ENCODE measurements at places on chromosomes 5 and 9.

DNA sequence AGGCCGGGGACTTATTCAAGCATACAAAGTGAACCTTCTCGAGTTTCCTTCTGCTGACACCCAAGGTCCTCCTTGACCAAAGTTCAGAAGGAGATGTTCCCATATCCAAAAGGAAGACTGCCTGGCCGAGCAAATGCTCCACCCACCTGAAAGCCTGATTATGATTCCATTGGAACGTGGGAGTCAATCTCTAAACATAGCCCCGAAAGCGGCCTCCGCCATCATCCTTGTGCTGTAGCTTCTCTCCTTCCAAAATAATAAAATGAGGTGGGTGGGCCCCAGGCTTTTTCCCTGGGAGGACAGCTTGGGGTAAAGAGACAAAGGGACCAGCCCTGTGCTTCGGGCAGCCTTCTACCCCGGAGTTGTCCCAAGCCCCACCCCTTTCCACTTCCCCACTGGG lies 355.6 kb upstream of the SLC30A5 start:
- DNase-seq, result no peak

DNA sequence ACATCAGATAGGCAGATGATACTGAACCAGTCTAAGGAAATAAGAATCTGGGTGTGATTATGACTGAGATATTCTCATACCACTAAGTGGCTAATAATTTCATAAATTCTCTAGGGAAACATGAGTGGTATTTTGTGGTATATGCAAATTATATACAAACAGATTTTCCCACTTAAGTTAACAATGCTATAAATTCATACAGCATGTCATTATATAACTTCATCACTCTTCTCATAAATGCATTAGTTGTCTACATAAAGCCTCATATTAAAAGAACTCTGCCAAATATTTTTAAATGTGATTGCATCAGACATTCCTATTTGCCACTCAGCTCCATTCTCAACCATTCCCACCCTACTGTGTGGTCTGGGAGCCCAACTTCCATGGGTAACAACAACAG lies 226.5 kb downstream of the TLE1 start:
- DNase-seq, result no peak

GRCh38 chr5:150561571-150562275 lies 53.8 kb downstream of the NDST1 start:
- no peak for DNase-seq

GRCh38 chr5:157109744-157110143 lies 900 bp upstream of the HAVCR2 start:
- peak; percentile 68 for DNase-seq

DNA sequence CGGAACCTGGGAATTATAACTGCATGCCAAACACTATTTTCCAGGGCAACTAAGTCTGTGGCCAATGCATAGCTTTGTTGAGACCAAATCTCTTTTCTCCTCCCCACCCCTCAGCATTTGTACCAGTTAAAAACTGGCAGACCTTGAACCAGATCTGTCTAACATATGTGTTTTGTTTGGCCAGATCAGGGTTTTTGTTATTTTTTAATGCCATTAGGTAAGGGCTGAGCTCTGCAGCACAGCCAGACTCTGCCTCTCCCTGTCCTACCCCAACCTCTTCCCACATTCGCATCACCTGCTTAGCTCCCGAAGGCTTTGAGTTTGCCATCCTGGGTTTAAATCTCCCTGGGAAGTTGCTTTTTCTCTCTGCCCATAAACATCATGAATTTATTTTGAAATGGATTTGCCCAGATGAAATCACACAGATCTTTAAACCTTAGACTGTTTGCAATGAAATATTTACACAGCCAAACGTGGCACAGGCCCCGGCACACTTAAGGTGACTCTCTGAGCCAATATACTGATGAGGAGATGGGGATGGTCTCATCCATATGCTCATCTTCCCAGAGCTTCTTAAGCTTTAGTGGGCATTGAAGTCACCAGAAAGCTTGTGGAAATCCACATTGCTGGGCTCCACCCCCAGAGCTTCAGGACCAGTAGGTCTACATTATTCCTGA lies 54.0 kb upstream of the ALDH1B1 start:
- no peak for DNase-seq

GRCh38 chr5:169811680-169812079 lies 168.6 kb downstream of the INSYN2B start:
- no peak for DNase-seq

DNA sequence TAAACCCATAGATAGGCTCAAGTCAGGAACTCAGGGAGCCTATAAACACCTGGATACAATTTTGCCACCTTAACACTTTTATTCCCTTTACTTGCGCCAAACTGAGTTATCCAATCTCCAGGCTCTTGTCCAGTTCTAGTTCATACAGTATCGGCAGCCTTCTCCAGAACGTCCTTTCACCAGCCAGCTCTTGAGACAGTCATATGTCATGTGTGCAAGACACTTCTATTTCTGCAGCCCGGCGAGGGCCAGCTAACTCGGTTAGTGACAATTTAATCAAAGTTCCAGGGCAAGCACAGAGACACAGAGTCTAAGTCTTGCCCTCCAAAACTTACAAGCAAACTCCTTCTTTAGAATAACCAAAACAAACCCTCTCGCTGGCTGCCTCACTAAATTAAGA lies 12.9 kb downstream of the ABCA1 start:
- no peak for DNase-seq

DNA sequence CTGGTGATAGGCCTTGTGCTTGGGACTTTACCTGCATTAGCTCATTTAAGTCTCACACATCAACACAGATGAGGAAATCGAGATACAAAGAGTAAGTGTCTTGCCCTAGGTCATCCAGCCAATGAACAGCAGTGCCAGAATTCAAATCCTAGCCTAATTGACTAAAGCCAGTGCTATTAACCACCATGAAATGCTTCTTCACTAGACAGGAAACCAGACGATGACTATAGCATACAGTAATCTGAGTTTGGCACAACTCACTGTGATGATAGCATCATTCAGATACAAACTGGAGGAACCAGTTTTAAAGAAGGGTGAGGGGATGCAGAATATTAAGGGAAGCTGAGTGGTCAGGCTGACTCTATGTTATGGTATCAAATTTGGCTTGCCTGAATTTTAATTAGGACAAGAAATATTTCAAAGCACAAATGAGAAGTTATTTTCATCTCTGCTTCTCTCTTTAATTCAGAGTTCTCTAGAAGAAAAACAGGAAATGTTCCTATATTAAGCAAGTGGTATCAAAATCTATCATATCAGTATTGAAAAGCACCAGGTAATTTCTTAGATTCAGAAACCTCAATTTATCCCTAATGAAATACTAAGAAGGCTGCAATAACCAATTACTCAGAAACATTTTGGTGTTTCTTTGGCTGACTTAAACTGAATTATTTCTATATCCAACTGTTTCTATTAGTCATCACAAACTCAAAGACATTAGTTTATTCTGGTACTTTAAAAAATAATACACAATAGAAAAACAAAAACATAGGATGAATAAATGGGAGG lies 147.0 kb upstream of the RASA1 start:
- DNase-seq, result peak; percentile 19

DNA sequence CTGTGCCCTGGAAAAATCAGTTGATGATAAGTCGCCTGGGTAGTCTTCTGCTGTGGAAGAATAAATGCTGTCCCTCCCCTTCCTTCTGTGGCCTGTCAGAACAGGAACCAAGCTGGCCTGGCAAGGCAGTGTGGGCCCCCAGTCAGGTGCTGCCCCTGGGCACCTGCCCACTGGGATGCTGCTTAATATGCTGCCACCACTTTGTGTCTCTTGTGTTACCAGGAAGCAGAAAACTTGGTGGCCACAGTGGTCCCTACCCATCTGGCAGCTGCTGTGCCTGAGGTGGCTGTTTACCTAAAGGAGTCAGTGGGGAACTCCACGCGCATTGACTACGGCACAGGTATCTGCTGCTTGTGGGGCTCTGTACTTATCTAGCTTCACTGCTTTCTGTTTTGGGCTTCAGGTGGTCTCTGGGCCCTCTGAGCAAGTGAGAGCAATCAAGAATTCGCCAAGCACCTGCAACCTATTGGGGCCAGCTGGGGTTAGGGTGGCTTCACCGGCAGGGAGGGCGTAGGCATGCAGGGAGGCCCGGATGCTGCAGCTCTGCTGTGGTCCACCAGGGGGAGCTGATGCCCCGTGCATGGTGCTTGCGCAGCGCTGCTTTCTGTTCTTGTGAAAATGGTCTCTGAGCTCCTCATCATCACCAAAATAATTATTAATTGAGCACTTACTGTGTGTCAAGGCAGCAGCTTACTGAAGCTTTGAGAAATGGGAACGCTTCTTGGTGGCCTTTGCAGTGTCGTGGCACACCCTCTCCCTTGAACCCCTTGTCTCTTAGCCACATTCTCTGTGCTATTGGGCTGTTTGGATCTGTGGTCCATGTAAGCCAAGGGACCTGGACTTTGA lies 20.3 kb downstream of the PTPA start:
- peak; percentile 79 for DNase-seq

GRCh38 chr9:137149942-137150616 lies 11.1 kb downstream of the GRIN1 start:
- DNase-seq, result no peak

DNA sequence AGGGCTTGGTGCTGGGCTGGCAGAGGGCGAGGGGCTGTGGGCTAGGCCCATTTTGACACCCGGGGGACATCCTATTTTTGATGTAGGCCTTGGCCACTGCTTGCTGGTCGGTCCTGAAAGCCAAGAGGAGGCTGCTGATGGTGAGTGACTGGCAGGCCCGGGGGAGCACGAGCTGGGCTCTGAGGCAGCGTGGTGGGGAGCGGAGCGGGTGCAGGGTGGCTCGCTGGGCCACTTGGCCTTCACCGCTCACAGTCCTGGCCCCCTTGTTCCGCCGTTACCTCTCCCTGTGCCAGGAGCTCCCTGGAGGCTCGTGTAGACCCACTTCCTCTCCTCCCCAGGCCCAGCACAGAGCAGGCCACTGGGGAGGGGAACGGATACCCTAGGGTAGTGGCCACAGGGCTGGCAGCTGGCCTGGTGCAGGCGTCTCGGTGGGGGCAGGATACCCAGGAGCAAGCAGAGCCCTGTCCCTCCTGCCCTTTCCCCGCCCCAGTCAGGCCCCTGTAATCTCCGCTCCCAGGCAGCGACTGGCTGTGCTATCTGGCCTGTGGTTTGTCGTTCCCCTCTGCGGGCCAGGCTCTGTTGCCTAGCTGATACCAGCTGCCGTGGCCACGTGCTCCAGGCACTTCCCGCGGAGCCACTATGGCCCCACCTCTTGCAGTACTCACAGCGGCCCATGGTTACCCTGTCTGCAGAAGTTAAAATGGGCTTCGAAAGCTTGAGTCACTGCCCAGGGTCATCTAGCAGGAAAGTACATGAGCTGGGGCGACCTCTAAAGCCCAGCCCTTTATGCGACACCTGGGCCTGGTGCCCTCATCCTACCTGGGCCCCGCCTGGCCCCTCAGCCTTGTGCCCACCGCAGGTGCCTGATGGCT lies 11.7 kb upstream of the DOLPP1 start:
- DNase-seq, result peak; percentile 79

All from immature natural killer cell (primary cell).